NCI-H345 (cell line): ENCODE measurements at places on chromosomes 2 and 18.

DNA sequence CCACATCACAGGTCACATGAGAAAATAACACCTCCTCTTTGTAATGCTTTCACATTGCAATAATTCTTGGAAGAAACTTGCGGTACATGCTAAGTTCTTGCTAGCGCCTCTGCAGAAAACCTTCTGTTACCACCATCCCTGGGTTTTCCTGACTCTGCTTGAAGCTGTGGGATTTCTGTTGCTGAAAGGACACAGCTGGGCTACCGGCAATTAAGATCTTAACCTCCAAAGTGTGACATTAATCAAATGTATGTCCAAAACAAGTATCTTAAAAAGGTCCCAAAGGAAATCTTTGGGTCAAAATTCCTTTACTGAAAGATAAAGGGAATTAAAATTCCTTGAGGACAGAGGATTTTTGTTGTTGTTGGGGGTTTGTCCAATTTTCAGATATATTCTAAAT, 7.5 kb downstream of the CCBE1 start:
- DNase-seq: no peak

GRCh38 chr2:194319222-194319992, 1337.6 kb upstream of the SLC39A10 start:
- no peak for DNase-seq

GRCh38 chr18:57023275-57023882, 123.5 kb upstream of the BOD1L2 start:
- DNase-seq: no peak

DNA sequence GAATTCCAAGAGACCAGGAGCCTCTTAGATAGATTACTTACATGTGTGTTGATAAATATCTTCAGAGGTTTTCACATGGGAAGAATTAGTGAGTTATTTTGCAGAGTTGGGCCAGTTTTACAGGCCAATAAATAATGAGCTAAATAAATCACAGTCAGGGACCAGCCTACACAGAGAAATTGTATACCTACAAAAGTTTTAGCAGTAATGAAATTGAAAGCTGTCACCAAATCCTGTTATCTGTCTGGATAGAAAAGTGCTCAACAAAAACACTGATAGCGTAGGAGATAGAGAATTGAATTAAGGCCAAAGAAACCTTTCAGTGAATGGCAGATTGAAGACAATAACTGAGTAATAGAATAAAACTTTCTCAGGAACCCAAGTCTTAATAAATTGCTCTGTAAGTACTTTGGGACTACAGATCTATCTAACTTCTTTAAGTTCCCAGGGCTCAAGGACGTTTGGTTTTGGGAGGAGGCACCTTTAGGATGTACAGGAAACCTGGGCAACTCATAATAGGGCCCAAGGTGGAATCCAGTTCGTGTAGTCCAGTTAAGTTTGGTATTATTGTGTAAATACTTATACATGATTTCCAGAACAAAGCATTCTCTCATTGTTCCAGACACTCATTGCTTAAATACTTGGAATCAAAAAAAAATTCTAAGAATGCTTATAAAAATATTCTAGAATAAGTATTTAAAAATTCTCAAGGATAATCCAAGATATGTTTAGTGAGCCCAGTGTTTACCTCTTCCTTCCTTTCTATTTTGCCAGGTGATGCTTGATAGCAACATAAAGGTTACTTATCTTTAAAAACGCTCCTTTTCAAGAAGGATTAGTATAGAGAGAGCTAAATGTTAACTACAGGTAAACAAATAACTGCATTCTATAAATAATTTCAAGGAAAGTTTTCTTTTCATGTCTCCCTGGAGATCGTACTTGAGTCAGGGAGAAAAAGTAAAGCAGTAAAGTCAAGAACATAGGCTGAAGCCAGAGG, 134.5 kb downstream of the NCKAP5 start:
- DNase-seq: no peak

GRCh38 chr18:42072407-42072806, 117.4 kb downstream of the PIK3C3 start:
- DNase-seq: no peak

GRCh38 chr2:54572262-54572635, 116.1 kb downstream of the SPTBN1 start:
- peak; percentile 66 for DNase-seq

- no peak for DNase-seq
These were observed 44.0 kb downstream of the ASAP2 start for GRCh38 chr2:9250498-9251153.

- DNase-seq: no peak
These were observed 177.7 kb upstream of the ZC3H15 start for GRCh38 chr2:186308347-186308746.

GRCh38 chr2:60745761-60746160, 10.3 kb upstream of the PAPOLG start:
- no peak for DNase-seq

- peak; percentile 39 for DNase-seq
These were observed 8.3 kb downstream of the OSR1 start for GRCh38 chr2:19349911-19350677.

- no peak for DNase-seq
These were observed 3.9 kb downstream of the RND3 start for GRCh38 chr2:150483532-150483931.

- no peak for DNase-seq
These were observed 3.6 kb upstream of the DLX2 start for GRCh38 chr2:172106108-172106961.

GRCh38 chr2:77579076-77579769, 57.0 kb upstream of the LRRTM4 start:
- DNase-seq: no peak

DNA sequence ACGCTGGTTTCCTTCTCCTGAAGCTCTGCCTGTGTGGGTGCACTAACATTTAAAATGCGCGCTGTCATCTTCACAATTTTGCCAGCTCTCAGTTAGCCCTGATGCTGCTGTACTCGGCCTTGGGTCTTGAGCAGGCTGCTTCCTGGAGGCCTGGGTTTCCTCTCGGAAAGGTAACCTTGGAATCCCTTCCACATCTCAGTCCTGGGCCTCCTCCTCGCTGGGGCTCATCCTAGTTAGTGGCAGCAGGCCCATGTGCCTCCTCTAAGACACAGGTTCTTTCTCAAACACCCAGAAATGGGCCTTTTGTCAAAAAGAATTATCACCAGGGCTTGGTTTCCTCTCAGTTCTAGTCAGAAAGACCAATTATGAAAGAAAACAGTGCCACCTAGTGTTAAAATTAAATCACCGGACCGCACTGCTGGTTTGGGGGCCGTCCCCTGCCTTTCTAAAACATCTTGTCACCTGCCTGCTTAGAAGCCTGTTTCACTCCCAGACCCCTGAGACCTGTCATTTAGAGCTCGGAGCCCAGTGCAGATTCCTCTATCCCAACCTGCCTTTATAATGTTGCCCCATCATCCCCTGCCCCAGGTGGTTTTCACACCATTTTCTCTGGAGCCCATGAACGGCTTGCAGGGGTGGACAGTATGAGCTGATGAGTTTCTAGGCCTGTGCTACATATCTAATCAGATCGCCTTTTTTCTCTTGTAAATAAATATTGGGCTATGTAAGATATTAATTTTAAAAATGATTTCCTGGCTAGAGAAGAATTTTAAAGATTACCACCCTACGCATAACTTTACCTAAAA, 42.4 kb downstream of the HK2 start:
- peak; percentile 45 for DNase-seq

DNA sequence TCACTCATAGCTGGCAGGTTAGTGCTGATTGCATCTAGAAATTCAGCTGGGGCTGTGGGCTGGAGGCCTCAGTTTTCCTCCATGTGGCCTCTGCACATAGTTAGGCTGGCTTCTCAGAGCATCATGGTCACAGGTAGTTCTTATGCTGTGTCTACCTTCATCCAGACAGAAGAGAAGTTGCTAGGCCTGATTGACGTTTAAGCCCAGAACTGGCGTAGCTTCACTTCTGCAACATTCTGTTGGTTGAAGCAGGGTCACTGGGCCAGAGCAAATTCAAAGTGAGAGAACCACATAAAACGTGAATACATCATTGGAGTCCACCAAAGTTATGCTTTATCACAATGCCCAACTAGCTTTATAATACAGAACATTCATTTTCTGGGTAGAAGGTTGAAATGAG, 116.0 kb downstream of the SPP2 start:
- no peak for DNase-seq

DNA sequence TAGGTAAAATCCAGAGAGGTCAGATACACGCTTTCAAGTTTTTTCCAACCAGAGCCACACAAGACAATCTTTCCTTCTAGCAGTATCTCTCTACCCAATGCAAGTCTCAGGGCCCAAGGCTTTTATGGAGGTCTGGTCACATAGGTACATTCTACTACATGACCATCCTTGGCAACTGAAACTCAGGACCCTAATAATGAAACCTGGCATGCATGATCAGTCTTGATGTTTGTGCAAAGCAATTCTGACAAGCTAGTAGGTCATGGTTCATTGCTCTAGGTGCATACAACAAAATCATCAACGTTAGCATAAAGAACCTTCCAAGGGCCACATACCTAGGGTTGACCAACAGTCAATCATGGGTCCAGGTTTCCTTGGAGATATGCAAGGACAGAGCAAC, 33.2 kb upstream of the CCDC88A start:
- no peak for DNase-seq

DNA sequence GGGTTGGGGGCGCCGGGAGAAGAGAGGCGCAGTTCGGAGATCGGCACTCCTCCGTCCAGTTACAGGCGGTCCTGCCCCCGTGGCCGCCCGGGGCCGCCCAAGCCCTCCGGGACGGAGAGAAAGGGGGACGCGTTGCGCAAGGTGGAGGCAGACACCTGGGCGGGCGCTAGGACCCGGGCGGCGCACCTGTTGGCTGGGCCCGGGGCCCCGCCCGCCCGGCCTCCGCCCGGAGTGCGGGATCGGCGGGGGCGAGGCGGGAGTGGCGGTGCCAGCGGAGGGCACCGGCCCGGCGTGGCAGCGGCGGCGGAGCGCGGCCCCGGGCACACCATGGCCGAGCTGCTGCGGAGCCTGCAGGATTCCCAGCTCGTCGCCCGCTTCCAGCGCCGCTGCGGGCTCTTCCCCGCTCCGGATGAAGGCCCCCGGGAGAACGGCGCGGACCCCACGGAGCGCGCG, at the start of gene SGPP2:
SGPP2 (plus strand) TSS at position 268 of the 453 bp plus-strand sequence; CDS start at position 328, 60 bp downstream.
- peak; percentile 74 for DNase-seq

DNA sequence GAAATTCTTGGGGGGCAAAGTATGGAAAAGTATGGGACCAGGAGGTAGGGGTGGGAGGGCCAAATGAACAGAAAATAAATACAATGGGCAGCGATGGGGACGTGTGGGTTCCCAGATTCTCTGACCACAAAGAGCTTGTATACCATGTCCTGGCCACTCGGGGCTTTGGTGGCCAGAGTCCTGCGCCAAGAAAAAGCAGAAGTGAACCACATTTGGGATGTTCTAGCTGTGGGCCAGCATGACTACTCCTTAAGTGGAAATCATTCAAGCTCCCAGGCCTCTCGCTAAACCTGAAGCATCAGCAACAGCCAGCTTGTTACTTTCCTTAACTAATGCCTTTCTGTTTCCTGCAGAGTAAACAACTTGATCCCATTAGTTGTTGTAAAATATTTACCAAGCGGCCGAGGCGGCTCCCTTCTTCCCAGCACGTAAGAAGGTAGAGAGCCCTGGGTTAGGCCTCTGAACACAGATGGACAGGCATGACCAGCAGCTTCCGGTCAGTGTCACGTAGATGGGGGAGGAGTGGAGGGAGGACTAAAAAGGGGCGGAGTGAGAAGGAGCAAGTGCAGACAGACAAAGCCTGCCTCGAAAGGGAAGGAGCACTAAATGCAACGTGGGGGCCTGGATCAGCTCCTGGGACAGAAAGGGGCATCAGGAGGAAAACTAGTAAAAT, 88.2 kb downstream of the GALNT14 start:
- DNase-seq: no peak

- DNase-seq: no peak
These were observed 21.3 kb downstream of the ITGA6 start for GRCh38 chr2:172448544-172449267.

- DNase-seq: no peak
These were observed 27.5 kb upstream of the REEP1 start for GRCh38 chr2:86364894-86365293.

DNA sequence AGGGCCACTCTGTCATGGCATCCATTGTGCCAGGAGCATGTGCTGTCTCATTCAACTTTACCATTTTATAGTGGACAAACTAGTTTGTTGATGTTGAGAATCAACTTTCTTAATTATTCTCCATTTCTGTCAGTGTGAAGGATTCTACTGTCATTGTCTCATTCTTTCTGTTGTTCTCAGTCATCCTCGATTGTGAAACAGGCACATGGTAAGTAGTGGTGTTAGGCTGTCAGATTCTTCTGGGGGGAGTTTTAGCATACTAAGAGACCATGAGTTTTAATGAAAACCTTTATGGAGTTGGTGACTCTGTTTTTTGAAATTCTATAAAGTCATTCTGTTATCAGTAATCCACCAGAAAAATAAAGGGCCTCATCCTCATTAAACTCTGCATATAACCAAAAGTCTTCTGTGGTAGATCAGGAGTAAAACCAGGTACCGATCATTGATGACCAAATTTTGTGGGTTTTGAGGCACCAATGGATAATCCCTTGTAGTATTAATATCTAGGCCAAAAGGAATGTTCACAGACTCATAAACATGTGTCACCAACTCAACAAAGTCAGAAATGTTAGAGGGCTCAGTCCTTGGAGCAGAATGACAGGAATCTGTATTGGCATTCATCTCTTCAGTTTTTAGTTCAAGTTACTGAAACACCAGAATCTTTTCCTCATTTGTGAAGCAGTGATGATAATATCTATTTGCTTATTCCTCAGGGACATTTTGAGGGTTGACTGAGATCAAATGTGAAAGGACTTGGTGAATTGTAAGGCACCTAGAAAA, 73.2 kb downstream of the CERS6 start:
- no peak for DNase-seq

DNA sequence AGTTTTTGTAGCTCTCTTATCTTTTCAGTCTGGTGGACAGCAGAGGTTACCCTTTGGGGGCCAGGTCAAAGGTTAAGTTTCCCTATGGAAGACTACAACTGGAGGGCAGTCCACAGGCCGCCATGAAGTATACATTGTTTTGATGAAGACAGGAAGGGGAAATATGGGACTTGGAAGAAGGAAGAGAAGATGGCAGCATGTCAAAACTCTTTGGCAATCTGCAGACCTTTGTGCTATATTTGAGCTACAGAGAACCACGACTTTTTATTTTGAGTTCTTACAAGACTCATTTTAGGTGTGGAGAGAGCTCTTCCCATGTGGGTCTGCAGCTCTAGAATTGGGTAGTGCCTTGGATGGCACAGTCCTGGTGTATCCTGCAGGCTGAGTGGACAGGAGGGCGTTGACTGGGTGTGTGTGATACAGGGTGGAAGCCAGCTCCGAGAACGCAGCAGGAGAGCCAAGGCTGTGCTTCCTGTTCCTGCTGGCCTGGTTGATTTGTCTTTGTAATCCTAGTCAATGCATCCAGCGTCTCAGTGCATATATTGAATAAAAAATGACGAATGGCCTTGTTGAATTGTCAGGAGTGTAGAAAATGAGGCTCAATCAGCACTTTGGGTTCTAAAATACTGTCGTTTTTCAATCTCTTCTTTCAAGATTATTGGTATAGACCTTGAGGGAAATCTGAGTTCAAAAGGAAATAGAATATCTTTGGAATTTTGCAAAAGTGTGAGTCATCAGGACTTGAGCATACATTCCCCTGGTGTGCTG, 11.5 kb downstream of the ITGA6 start:
- DNase-seq: no peak

- DNase-seq: no peak
These were observed 229.1 kb upstream of the RBBP8 start for GRCh38 chr18:22703883-22704585.

- DNase-seq: peak; percentile 84
These were observed 184.1 kb upstream of the ARL4C start for GRCh38 chr2:234680688-234681619.
